ENCODE measurements at places on chromosomes 11 and 22.

DNA sequence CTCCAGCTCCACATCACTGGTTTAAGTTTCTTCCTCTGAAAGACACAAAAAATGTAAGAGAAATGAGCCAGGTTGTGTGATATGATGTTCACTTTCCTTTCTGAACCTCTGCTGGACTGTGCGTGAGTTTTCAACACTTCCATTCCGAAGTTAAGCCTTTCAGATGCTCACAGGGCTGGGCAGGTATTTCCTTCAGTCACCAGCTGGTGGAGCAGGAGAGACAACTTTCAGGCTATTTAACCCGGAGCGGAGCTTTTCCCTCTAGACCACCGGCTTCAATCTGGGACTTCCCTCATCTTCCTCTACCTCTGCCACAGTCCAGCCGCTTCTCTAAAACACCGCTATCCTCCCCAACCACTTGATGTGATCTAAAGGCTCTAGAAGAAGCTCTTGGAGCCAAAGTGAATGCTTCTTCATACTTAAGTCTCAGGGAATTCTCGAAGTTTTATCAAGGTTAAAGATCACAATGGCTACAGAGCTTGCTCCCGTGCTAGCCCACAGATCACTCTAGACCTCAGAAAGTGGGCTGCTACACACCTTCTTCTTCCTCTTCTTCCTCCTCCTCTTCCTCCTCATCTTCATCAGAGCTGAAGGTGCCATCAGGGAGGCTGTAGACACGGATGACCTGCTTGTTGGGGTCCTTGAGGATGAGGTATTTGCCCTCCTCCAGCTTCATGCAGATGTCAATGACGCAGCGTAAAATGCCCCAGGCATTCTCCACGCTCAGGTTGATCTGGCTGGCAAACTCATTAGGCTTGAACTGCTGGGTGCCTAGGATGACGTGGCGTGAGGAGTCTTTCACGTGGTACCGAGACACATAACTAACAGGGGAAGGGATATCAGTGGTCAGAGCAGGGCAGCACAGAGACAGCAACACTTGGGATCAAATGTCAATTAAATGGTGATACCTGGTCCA, 4.4 kb upstream of the FOXRED2 start:
- DNase-seq: no peak

DNA sequence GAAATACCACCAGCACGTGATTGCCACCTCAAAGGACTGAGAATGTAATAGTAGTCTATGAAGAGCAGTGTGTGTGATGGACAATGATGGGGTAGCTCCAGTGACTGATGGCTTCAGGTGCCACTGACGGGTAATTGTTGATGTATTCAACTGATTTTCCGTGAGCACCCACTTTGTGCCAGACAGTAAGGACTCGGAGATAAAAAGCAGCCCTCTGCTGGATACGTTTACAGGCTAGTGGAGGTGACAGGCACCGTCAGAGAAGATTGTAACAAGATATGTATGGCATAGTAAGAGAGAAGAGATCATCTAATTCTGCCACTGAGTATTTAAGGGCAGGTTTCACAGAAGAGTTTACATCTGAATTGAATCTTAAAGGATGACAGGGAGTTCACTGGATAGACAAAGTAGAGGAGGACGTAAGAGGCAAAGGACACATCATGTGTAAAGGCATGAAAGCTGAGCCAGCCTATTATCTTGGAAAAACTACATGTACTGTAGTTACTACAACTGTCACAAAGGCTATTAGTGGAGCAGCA, 1.1 kb upstream of the ENTHD1 start:
- no peak for DNase-seq

GRCh38 chr11:130448416-130449309, at the start of gene ADAMTS15:
Gene ADAMTS15 (plus strand): TSS chr11:130448645. CDS start chr11:130448974, 329 bp downstream.
- DNase-seq: no peak

DNA sequence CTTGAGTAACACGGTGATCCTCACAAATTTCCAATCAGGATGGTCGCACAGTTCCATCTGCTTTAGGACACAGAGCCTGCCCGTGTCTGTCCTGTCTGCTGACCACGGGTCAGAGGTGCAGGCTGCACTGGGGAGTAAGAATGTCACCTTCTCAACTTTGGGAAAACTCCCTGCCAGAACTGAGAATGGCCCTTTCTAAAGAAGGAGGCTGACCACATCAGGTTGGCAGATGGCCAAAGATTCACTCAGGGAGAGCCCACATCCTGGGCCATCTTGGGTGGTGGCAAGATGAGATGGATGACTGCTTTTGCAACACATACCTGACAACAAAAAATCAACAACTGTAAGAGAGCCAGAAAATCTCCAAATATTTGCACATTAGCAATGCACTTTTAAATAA, 101.9 kb downstream of the IGLL1 start:
- no peak for DNase-seq

DNA sequence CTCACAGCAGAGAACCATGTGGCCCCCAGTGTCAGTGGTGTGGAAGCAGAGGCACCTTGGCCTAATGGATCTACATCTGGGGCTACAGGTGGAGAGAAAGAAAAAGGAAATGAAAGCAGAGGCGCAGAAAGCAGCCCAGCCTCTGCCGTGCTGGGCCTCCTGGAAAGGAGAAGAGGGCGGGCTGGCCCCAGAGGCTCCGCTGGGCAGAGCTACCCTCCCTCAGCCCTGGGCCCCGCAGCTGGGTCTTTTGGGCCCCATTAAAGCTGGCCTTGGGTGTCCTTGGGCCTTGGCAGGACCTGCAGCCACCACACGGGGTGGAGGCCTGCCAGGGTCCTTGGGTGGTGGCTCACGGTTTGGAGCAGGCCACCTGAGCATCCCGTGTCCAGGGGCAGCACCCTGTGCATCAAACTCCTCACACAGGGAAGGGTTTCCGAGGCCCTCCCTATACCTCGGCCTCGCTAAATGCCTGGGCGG, 31.6 kb upstream of the GAL start:
- DNase-seq: no peak

- no peak for DNase-seq
Observed at GRCh38 chr11:70914496-70914895, 337.9 kb downstream of the SHANK2 start.

GRCh38 chr11:117820071-117820470, 4.5 kb downstream of the FXYD2 start:
- no peak for DNase-seq

GRCh38 chr11:44863231-44863630, 87.5 kb downstream of the TP53I11 start:
- no peak for DNase-seq

- no peak for DNase-seq
Observed at GRCh38 chr11:12007230-12007593, 1.2 kb downstream of the DKK3 start.

DNA sequence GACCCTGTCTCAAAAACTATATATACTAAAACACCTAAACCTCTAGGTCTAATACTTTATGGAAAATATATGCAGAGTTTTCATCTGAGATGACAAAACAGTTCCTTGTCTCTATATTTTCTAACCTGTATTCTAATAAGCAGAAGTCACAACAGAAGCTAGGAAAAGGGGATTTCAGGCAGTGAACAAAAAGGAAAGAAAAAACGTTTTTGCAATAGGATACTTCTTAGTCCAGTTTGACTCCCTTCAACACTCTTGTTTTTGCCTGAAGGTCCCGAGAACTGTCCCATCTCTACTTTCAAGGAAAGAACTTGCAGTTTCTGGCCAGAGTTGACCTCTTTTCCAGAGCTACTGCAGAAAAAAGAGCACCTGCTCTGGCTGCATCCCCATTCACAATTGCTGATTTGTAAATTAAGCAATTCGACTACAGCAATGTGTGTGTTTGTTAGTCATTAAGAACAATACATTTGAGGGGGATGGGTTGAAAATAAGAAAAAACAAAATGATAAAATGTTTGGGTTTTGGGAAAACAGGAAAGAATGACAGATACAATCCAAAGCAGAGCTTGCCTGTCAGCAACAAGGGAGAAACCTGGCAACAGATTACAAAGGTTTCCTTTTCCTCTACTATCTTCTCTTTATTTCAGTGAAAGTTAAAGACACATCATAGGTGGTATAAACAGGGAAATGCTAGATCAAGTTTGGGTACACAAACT, 160.0 kb downstream of the FCHSD2 start:
- no peak for DNase-seq

GRCh38 chr11:77042111-77042726, 8.0 kb downstream of the B3GNT6 start:
- DNase-seq: no peak

DNA sequence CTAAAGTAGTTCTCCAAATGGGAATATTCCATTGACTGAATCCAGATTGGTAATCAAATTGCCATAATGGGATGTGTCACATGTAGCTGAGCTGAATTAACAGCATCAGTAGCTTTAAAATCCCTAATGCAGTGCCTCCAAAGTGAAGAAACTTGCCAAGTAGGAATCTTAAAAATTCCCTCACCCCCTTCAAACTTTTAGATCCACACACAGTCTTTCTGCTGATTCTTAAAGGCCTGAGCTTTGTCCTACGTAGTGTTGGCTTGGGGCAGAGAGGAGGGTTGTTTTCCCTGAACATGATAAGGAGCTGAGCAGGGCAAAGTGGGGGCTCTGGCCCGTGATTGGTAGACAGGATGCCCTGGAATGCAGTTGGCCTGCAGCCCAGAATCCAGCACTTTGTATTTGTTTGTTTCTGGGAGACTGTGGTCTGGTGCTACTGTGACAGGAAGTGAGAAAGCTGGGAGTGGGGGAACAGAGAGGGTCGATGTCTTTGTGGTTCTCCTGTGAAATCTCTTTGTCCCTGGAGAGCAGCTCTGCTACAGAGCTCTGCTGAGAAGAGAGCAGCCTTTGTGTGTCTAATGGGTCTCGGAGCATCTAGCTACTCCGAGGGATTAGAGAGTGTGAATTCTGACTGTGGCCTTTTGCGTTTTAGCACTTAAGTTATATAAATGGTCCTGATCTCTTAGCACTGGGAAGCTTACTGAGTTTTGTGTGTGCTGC, 16.9 kb downstream of the CTNND1 start:
- no peak for DNase-seq

DNA sequence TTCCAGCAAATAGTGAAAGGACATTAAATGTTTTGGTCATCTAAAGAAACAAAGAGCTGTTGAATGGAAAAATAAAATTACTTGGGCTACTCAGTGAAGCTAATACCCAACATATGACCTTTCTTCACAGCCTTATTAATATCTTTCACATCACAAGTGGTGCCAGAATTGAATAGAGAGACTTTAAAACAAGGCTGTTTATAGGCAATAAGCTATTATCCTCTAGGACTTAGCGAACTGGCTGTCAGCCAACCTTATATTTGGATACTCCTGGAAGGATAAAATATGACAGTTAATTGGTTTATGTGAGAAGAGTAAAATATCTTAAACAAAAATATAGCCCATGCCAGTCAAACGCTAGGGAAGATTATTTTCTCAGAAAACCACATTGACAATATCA, 225.5 kb upstream of the BLID start:
- no peak for DNase-seq

DNA sequence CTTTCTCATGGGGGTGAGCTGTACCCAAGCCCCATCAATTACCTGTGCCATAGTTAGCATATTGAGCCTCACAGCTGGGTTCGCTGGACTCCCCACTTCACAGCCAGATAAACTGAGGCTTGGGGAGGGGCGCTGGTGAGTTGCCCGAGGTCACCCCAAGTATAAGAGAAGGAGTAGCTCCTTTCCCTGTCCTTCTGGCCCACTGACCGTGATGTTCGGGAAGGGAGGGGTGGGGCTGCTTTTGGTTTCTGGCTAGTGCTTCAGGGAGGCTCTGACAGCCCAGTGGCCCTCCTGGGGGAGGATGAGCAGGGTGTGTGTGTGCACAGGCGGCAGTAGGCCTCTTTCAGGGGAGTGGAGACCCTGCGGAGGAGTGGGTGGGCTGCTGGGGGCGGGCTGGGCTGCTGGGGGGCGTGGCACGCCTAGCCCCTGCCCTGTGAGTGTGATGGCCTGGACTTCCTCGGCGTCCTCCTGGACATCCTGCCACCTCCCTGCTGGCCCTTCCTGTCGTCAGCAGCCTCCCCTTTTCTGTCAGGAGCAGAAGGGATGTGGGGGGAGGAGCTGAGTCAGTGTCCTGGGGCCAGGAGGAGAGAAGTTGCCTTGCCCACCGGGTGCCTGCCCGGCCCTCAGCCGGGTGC, 50.3 kb downstream of the TRIOBP start:
- no peak for DNase-seq

- DNase-seq: no peak
Observed at GRCh38 chr11:119029340-119030028, 1.2 kb downstream of the SLC37A4 start.

Measured in activated naive CD4-positive, alpha-beta T cell (primary cell).